ENCODE measurements at places on chromosomes 12 and 14. TPM values are rescaled to one million over a fixed set of nuclear protein-coding genes. Genes with fewer than 3 reads are reported as not detected.
A peak's percentile ranks its signal among the peaks of the same experiment; 100 is the strongest.

The PSMA6 gene
- 102 TPM for total RNA-seq

The RTL1 gene
- 0.53 TPM for total RNA-seq

The CD163L1 gene
- total RNA-seq: 1.5 TPM

The NGB gene
- not detected for total RNA-seq

- no peak overlapping the region for H3K27ac ChIP-seq
- no peak for DNase-seq
- no peaks in the 10 kb centered on the region for H3K4me1 ChIP-seq
- H3K27me3 ChIP-seq: no peaks in the 10 kb centered on the region
- no peaks in the 10 kb centered on the region for H3K36me3 ChIP-seq
- no peak overlapping the region for H3K4me3 ChIP-seq
These were observed 35.4 kb upstream of the NTF3 start for GRCh38 chr12:5396541-5396940.

DNA sequence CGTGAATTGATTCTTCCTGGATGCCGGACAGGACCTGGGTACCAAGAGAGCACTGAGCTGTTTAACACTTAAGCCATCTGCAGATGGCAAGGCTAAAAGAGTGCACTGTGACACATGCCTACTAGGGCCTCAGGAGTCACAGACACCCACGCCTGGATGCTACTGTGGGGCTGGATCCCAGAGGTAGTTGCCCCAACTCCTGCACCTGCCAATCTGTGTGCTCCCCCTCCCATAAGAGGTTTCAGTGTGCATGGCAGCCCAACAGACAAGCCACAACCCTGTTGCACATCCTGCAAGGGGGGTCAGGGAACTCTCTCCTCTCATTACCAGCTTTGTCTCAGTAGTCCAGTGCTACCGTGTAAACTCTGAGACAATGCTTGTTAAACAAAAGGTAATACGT lies 169.0 kb downstream of the CEP128 start:
- no peaks in the 10 kb centered on the region for H3K4me1 ChIP-seq
- no peaks in the 10 kb centered on the region for H3K36me3 ChIP-seq
- no peak overlapping the region for H3K27ac ChIP-seq
- H3K27me3 ChIP-seq: no peaks in the 10 kb centered on the region
- no peak overlapping the region for H3K4me3 ChIP-seq
- no peak for DNase-seq

DNA sequence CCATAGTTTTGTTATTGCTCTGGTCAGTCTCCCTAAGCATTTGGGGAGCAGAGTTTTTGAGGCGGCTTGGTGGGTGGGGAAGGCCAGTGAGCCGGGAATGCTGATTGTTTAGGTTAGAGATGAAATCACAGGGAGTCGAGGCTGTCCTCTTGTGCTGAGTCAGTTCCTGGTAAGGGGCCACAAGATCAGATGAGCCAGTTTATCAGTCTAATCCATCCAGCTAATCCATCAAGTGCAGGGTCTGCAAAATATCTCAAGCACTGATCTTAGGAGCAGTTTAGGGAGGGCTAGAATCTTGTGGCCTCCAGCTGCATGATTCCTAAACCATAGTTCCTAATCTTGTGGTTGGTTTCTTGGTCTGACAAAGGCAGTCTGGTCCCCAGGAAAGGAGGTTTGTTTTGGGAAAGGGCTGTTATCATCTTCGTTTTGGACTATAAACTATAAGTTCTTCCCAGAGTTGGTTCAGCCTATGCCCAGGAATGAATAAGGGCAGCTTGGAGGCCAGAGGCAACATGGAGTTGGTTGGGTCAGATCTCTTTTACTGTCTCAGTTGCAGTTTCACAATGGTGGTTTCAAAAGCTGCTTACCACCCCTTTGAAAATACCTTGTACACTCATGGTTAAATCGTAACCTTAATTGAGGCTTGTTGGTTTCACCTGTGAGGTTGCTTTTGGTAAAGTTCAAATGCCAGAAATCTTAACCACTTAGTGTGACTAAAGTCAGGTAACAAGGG lies 33.6 kb upstream of the HIGD1C start:
- no peak overlapping the region for H3K4me3 ChIP-seq
- DNase-seq: no peak
- no peak overlapping the region for H3K27ac ChIP-seq
- H3K36me3 ChIP-seq: no peaks in the 10 kb centered on the region

DNA sequence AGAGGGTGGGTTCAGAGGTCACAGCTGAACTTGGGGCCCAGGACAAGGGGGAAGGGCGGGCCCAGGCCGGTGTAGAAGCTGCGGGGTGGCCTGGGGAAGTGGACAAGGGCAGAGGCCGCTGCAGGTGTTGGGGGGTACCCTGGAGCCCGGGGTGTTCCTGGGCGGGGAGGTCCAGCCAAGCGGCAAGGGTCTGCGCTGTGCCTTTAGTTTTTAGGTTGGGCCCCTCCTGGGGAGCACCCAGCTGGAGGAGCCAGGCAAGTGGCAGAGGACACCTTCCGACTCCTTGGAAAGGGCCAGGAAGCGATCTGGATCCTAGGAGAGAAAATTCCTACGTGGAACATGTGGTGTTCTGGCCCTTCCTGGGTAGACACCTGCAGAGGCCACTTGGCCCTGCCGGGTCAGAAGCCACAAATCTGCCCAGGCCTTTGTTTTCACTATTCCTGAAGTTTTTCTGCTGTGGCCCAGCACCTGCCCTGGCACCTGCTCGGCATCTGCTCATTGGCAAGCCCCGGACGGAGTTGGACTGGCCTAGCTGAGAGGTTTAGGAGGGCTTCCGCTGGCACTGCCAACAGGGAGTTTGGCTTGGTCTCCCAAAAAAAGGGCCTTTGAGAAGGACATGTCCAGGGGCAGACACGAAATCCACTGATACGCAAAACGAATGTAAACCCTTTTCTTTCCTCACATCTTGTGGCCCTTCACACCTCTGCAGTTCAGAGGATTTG lies 61.1 kb downstream of the SMUG1 start:
- no peaks in the 10 kb centered on the region for H3K27me3 ChIP-seq
- H3K36me3 ChIP-seq: no peaks in the 10 kb centered on the region
- H3K4me1 ChIP-seq: peaks cover 4% of the 10 kb centered on the region
- peak overlapping the region; percentile 76 for H3K27ac ChIP-seq
- H3K4me3 ChIP-seq: peak overlapping the region; percentile 87

- no peak within 1 kb of the TSS for H3K4me3 ChIP-seq
- no peak within 1 kb of the TSS for H3K27ac ChIP-seq
- no peaks in the 10 kb centered on the region for H3K27me3 ChIP-seq
- DNase-seq: no peak
- H3K4me1 ChIP-seq: peaks cover 4% of the 10 kb centered on the region
These were observed 50.3 kb downstream of the SNAPC1 start for GRCh38 chr14:61812347-61813095.

DNA sequence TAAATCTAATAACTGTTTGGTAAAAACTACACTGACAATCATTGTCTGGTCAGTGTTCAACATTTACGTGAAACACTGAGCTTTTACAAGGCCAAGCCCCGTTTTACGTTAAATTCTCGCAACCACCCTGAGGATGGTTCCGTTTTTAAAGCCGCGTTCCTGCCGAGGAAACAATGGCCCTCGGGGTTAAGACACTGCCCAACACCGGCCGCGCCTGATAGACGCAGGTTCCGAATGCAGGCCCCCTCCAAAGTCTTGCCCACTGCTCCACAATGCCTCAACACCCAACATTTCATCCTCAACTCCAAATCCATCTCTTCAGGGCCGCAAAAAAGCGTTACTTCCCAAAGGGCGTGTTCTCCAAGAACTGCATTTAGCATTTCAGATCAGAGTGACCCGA lies 953 bp upstream of the SNRPF start:
- H3K4me3 ChIP-seq: peak overlapping the region; percentile 85
- DNase-seq: peak; percentile 28
- H3K27ac ChIP-seq: no peak overlapping the region

- no peak overlapping the region for H3K27ac ChIP-seq
- H3K4me3 ChIP-seq: no peak overlapping the region
- no peaks in the 10 kb centered on the region for H3K4me1 ChIP-seq
These were observed 11.4 kb downstream of the PRORP start for GRCh38 chr14:35133542-35134328.

GRCh38 chr12:118925407-118925806 lies 55.9 kb upstream of the SRRM4 start:
- no peaks in the 10 kb centered on the region for H3K27me3 ChIP-seq
- no peak overlapping the region for H3K27ac ChIP-seq
- DNase-seq: no peak
- no peaks in the 10 kb centered on the region for H3K4me1 ChIP-seq

Data from ovary (tissue), 10 donors.